ENCODE measurements at places on chromosomes 7 and 10.

GRCh38 chr7:73719806-73720169 lies 319 bp upstream of the STX1A start:
- no peak for DNase-seq

GRCh38 chr10:76558996-76559891 lies 1078.4 kb downstream of the KCNMA1 start:
- no peak for DNase-seq

GRCh38 chr10:103648636-103649532 lies 155.4 kb downstream of the NEURL1 start:
- no peak for DNase-seq

DNA sequence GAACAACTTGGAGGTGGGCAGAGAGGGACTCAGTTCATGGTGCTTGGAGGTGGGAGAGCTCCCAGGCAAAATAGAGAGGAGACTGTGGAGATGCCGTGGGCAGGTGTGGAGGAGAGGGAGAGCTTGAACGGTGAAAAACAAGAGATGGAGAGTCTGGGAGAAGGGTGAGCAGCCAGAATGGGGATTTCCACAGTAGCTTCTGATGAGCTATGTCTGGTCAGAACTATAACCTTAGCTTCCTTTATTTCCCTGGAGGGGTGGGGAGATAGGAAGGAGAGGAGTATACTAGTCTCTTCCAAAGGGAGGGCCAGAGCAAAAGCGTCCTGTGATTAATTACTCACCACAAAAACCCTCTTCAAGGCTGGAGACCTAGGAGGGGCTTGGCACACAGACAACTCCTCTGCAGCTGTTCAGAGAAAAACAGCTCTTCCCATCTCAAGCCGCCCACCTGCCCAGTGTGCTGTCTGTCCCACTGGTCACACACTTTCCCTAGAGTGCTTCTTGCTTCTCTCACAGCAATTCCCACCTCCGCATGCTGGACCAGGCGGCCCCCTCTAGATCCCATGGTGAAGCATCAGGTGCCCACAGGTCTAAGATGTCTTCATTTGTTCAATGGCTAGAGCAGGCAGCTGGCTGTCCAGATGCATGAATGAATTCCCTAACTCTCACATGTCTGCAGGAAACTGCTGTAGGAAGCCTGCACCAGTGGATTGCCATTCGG lies 41.9 kb downstream of the TAS2R41 start:
- DNase-seq, result no peak

GRCh38 chr7:100604976-100605911 lies 3.1 kb downstream of the PCOLCE start:
- no peak for DNase-seq

DNA sequence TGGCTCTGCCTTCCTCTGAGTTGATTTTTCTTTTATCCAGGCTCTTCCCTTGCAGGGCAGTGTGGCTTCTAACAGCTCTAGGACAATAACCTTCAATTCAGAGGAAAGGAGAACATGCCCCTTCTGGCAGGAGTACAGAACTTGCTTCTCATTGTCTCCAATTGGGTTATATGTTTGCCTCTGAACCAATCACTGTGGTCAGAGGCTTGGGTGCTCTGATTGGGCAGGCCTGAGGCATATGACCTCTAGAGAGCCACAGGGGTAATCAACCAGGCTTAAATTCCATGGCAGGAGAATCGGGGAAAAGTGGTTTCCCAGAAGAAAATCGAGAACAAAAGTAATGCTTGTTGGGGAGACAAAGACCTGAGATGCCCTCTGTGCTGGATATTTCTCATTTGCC lies 240.0 kb downstream of the REEP3 start:
- no peak for DNase-seq

Data from activated T-helper 1 cell treated with Interleukin-2 at 50 U/mL for 16 hours (primary cell).